ENCODE measurements at places on chromosomes 11 and 22.
A peak's percentile ranks its signal among the peaks of the same experiment; 100 is the strongest.

- DNase-seq: no peak
These were observed 610.1 kb upstream of the ANO5 start for GRCh38 chr11:21582791-21583190.

DNA sequence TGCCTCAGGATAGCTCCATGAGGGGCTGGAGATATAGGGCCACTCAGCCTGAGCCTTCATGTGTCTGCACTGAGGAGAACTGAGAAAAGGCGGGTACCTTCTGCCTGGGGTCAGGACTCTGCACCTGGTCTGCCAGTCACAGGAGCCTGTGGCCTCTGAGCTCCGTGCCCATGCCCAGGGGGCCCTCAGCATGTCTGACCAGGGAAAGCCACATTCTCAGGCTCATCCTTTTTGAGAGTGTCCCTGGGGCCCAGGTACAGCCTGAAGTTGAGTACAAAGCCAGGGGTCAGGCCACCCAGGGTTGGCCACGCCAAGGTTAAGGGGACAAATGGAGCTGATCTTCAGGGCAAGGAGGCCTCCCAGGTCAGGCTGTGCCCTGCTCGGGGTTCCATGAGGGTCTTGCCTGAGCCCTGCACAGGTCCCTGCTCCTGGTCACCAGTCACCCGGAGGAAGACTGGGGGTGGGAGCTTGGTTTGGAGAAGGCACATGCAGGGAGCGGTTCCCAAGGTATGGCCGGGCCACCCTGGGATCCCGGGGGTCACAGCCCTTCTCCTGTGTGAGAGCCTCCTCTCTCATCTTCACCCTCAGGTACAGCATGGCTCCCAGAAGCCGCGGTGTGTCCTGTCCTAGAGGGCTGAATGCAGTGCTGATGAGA is 6.0 kb downstream of the DENND6B start:
- DNase-seq: no peak

GRCh38 chr11:128628686-128629085 is 41.3 kb upstream of the ETS1 start:
- DNase-seq: no peak

DNA sequence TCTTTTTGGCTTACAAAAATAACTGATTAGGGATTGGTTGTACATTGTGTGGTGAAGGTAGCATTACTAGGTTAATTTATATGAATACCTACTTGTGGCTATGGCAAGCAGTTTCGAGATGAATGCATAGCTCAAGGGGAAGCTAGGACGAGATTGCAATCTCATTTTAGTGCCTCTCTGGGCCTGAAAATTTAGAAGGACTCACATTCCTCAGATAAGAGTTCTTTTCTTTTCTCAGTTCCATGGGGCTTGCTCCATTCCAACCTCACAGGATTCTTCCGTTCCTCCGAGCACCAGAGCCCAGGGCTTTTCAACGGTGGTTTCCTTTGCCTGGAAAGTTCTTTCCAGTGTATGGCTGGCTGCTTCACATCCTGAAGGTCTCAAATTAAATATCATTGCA is 82.1 kb downstream of the CECR2 start:
- DNase-seq: no peak

GRCh38 chr22:30609260-30610185 is 2.5 kb downstream of the TCN2 start:
- DNase-seq: no peak

- DNase-seq: peak; percentile 71
These were observed 3.8 kb downstream of the APOL3 start for GRCh38 chr22:36156515-36157419.

DNA sequence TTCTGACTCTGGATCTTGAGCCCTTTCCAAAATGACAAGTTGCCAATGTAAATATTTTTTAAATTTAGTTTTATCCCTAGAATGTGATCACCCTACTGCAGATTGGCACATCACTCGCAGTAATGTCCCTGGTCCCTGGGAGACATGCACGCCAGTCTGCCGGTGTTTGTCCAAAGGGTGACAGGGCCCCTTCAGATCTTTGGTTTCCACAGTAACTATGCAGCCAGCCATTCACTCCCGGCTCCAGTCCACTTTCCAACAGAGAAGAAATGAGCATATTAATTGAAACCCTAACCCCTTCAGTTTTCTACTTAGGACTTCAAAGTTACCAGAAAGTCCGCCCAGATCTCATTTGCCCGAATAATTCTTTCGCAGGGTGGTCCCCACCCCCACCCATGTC is 25.8 kb upstream of the RASSF10 start:
- DNase-seq: no peak

- no peak for DNase-seq
These were observed 49.1 kb downstream of the ARHGAP8 start for GRCh38 chr22:44801476-44801875.

- no peak for DNase-seq
These were observed 51.7 kb upstream of the PAK1 start for GRCh38 chr11:77525455-77526091.

- DNase-seq: no peak
These were observed 115.4 kb downstream of the BRD1 start for GRCh38 chr22:49712195-49712791.

DNA sequence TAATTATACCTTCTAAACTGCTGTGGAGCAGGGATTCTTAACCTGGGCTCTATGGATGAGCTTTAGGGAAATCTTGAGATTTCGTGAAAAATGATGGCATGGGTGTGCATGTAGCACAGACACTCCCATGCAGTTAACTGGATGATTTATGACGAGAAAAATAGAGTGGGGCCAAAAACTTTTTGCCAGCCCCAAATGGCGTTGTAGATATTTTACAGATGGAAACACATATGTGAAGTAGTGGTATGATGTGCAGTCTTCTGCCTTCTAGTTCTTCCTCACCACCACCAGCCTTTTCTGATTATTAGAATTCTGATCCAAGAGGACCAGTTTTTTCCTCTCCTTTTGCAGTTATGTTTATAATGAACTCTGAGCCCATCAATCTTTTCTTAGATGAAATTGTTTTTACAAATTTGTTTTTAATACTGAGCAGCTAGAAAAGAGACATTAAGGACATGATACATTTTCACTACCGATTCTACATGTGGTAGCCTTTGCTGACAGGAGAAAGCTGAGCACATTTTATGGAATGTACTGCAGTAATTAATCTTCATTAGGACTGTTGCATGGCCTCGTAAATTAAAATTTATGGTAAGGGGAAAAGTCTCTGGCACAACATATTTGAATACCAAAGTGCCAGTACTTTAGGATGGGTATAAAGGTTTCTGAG is 261.4 kb downstream of the DDX10 start:
- DNase-seq: no peak

GRCh38 chr11:62260261-62260953 is 9.6 kb upstream of the SCGB2A2 start:
- no peak for DNase-seq

DNA sequence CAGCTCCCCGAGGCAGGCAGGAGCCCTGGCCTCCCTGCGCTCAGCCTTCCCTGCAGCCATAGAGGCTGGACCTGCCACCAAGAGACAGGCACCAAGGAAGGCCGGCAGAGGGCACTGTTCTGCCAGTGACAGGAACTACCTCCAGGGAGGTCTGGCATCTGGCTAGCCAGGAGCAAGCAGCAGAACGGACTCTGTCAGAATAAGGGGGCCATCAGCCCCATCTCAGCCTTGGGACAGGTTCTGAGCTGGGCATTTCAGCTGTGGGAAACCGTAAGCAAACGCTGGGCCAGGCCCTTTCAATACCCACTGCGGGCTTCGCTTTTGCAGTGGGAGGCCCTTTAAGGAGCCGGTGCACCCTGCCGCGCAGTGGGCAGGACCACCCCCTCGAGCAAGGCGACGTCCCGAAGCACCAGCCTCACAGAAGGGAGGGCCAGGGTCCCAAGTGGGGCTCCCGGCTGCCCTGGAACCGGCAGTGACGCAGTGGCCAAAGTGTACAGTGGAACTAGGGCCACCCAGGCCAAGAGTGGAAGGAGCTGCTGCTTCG is 18.2 kb downstream of the IFT27 start:
- DNase-seq: peak; percentile 57

GRCh38 chr22:42275176-42275575 is 4.7 kb upstream of the TCF20 start:
- no peak for DNase-seq

DNA sequence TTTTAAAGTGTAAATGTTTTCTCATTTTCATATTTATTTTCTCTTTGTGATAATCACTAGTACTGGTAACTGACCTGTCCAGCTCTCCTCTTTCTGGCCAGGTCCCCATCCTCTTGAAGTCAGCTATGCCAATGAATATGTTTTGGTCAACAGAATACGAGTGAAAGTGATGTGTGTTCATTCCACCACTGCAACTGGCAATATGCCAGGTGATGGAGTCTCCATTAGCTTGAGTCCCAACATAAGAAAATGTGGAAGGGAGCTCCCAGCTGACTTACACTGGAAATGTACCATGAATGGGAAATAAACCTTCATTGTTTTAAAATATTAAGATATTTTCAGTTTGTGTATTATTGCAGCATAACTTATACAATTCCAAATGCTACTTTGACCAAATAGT is 75.8 kb downstream of the CCDC34 start:
- no peak for DNase-seq

DNA sequence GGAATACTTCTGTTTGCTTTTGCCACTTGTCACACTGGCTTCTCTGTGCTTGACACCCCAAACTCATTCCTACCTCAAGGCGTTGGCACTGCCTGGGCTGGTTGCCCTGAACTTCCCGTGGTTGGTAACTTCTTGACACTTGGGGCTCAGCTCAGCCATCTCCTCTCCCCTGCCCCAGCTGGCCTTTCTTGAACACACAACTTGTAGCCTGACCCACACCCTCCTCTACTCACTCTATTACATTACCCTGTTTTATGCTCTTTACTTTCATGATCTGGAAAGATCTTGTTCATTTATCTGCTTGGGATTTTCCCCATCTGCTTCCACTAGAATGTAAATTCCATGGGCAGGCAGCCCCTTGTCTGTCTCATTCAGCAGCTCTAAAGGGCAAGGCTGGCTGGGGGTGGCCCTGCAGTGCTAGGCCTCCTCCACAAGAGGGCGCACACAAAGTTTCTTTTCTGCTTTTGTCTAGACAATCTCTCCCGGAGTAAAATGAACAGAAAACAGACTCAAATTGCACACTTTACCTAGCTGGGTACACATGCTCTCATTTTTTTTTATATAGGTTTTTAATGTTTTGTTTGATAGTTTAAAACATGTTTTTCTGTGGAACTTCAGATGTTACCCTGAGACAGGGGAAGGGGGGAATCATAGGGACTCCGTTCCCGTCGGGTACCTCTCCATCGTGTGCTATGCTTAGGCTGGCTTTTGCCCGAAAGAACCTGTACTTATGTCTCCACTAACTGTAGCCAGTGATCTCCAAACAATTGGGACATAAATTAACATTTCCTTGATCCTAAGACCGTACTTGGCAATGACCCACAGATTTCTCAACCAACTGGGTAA is 16.4 kb upstream of the MRGPRX2 start:
- peak; percentile 55 for DNase-seq

- no peak for DNase-seq
These were observed 282 bp downstream of the MPPED2 start for GRCh38 chr11:30585892-30586250.

GRCh38 chr11:116482716-116483115 is 290.1 kb downstream of the BUD13 start:
- DNase-seq: no peak

DNA sequence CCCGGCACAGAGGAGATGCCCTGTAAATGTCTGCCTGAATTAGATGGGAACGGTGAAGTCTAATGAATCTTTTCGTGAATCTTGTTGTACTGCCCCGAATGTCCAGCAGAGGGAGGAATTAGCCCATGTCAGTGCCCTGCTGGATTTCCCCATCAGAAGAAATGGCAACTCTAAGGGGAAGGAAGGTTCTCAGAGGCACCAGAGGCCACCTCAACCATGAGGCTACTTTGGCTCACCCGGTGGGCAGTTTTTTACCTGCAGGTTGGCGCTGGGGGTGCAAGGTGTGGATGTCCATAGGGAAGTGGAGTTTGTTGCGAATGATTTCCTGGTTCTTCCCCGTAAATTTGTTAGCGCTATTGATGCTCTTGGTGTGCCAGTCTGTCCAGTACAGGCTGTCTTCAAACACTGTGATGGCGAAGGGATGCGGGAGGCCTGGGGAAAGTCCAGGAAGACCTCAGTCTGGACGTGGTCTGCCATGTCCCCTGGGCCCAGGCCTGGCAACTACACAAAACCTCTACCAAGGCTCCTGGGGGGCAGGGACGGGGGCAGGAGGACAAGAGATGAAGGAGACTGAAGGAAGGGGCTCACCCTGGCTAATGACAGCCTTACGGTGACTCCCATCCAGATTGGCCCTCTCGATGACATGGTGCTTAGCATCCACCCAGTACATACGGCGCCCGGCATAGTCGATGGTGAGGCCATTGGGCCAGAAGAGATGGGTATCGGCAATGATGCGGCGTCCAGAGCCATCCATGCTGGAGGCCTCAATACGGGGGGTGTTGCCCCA is 28.5 kb downstream of the LRP4 start:
- DNase-seq: peak; percentile 74

- DNase-seq: no peak
These were observed 57.9 kb downstream of the LRRC74B start for GRCh38 chr22:21103633-21104032.

DNA sequence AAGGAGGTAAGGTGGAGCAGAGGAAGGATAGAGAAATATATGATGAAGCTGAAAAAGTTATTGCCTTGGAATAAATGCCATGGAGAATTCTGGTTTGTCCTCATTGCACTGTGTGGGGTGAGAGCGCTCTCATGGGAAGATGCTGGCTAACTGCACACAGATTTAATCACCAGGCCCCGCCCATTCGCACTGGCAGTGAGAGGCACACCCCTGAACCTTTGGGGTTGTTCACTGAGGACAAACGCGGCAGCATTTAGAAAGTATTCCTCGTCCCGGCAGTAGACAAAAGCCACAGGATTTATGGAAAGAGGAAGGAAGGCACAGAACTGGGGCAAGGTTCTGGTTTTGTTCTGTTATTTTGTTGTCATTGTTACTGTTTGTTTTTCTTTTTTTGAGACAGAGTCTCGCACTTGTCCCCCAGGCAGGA is 70.2 kb downstream of the MED15 start:
- no peak for DNase-seq

- no peak for DNase-seq
These were observed 201.2 kb upstream of the E2F8 start for GRCh38 chr11:19441752-19442553.

DNA sequence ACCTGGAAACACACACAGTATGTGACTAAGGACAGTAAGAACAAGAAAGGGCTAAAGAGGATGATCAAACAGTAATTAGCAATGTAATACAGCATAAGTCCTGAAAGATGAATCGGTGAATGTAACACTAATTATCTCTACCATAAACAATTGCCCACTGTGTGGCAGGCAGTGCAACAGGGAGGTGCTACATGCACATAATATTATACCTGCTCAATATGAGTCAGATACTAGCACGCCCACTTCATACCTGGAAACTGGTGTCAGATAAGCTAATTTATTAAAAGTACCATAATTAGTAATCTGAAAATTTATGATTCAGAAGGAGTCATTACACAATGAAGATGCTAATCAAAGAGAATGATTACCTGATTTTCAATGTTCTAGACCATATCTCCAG is 14.9 kb downstream of the CASP12 start:
- no peak for DNase-seq

DNA sequence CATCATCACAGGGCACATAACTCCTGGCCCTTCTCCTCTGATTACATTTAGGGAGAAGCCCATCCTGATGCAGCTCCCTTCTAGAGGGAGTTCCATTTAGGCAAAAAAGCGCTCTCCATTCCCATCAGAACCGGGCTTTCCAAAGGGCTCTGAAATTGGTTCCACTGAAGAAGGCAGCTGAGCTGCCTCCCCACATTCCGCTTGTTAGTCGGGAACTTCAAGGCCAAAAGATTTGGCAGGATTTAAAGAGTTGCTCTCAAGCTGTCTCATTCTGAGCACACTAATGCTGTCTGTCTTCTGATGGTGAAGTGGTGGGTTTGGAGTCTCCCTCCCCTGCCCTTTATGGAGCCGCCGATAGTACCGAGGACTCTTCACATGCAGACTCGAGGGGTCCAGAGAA is 26.6 kb upstream of the CABP7 start:
- no peak for DNase-seq

Data from activated T-cell treated with anti-CD3 and anti-CD28 coated beads for 4 hours (primary cell).